ENCODE measurements at places on chromosomes 1 and 21.

- no peak for DNase-seq
Measured at GRCh38 chr1:219773775-219774174, 154.6 kb downstream of the SLC30A10 start.

DNA sequence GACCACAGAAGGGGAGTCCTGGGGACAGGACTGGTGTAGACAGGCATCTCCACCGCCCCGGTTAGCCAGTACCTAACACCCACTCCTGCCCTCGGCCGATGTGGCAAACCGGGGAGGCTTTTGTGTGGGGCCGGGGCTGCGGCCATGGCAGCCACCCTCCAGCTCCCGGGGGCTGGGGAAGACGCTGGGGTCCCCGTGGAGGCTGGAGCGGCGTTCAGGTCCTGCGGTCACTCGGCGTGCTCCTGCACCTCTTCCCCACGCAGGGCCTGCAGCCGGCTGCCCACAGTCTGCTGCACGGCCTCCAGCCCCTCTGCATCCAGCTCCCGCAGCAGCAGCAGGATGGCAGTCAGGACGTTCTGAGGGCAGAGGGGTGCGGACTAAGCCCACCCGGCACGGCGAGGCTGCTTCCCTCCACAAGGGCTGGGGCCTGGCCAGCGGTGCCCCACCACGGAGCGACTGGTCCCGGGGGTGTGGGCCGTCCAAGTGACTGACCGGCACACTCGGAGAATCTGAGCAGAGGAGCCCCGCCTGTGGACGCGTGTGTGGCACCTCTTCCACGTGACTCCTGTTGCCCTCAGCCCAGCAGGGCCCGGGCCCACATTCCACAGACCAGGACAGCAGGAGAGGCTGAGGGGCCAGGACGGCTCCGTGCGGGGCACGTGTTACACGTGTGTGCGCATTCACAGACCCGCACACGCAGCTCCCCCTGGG lies 9.1 kb downstream of the CFAP410 start:
- DNase-seq, result no peak

GRCh38 chr1:161192476-161193465 lies 6.1 kb downstream of the ADAMTS4 start:
- no peak for DNase-seq

DNA sequence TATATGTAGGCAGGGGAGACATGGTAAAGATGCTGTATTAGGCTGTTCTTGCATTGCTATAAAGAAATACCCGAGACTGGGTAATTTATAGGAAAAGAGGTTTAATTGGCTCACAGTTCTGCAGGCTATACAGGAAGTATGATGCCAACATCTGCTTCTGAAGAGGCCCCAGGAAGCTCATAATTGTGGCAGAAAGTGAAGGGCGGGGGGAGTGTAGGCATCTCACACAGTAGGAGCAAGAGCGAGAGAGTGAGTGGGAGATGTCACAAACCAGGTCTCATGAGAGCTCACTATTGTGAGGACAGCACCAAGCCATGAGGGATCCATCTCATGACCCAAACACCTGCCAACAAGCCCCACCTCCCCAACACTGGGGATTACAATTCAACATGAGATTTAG lies 21.1 kb downstream of the MAN1A2 start:
- no peak for DNase-seq

DNA sequence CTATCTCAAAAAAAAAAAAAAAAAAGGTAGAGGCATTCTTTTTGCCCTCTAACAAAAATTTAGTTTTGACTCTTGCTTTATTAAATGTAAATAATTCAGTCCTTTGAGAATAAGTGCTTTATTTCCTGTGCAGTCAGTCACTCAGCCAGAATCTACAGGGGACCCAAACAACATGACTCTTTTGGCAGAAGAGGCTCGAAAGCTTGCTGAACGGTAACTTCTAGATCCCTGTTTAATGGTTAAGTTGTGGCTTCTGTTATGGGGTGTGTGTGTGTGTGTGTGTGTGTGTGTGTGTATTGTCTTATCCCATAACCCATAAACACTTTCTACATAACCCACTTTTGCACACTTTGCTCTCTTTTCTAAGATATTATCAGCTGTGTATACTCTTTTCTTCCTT lies 54.9 kb upstream of the LAMC2 start:
- DNase-seq, result no peak

- DNase-seq, result no peak
Measured at GRCh38 chr1:58745117-58745516, 38.7 kb downstream of the JUN start.

DNA sequence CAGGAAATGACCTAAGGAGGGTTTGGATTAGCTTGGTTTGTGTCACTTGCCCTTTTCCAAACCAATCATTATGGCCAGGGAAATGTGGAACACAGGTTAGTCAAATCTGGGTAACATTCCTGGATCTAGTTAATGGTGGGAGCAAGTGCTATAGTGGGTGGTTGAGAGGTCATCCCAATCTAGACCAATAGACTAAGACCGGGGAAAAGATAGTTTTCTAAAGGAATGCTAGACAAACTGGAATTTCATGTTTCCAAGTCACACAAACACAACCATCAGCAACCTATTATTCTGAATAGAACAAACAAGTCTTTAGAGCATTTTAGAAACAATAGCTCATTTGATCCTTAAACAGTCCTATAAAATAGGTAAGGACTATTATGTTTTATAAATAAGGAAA lies 4.3 kb upstream of the MAN1A2 start:
- no peak for DNase-seq

DNA sequence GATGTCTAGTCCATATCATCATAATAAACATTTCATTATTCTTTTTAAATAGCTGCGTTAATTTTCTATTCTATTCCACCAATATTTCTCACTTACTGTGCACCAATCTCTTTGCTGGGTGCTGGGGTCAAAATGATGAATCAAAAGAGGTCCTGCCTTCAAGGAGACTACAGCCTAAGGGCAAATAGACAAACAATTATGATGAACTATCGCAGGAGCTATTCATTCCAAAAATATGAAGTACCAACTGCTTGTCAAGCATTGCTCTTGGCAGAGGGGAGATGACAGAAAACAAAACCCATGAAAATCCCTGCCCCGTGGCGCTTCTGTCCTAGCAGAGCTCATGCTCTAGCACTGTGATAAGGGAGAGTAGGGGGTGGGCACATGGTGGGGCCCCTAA lies 28.8 kb upstream of the SLC26A9 start:
- DNase-seq, result no peak

DNA sequence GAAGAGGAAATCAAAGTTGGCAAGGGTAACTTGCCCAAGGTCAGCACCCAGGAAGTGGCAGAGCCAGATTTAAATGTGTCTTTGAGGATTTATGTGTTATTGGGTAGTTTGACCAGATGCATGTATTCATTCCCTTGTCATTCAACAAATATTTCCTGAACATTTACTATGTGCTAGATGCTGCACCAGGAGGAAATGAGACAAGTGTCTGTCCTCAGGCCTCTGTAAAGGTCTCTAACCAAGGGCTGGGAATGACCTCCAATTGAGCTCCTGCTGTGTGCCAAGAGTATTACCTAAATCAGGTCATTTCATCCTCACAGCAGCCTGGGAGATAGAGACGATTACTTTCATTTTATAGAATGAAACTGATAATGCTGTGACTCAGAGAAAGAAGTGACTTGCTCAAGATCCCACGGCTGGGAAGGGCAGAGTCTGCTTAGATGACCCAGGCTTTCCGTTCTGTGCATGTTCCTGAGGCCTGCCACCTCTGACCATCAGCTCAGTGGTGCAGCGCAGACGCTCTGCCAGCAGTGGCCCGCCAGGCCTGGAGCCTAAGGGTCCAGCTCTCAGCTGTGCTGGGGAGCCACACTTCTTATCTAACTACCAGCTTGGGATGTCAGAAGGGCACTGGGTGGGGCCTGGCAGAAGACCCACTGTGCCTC lies 3.5 kb upstream of the TTC22 start:
- DNase-seq, result no peak

GRCh38 chr1:43783671-43784205 lies 76.4 kb downstream of the ST3GAL3 start:
- DNase-seq, result no peak

- DNase-seq, result no peak
Measured at GRCh38 chr1:85357817-85358216, 81.4 kb upstream of the BCL10 start.

DNA sequence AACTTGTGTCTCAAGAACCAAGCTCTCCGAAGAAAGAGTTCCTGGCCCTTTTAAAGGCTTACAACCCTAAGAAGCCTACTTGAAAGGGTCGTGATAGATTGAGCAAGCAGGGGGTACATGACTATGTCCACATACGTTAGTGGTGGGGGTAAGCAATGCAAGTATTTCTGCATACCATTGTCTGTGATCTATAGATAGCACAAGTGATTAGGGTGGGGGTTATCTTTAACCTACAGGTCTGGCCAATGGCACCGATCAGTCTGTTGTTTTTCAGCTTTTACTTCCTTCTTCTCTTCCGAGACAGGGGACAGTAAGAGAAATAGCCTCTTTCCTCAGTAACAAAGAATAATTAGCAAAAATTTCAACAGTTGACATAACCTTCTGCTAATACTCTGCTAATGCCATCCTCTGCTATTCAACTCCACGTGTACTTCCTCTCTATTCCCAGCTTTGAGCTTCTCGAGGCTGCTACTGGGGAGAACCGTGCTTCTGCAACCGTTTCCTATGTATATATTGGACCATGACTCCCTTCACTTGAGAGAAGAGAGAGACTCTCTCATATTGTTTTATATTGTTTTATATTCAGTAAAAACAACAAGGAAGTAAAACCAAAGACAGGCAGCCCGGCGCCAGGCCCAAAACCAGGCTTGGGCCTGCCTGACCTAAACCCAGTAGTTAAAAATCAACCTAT lies 727.7 kb upstream of the NCAM2 start:
- DNase-seq, result no peak

DNA sequence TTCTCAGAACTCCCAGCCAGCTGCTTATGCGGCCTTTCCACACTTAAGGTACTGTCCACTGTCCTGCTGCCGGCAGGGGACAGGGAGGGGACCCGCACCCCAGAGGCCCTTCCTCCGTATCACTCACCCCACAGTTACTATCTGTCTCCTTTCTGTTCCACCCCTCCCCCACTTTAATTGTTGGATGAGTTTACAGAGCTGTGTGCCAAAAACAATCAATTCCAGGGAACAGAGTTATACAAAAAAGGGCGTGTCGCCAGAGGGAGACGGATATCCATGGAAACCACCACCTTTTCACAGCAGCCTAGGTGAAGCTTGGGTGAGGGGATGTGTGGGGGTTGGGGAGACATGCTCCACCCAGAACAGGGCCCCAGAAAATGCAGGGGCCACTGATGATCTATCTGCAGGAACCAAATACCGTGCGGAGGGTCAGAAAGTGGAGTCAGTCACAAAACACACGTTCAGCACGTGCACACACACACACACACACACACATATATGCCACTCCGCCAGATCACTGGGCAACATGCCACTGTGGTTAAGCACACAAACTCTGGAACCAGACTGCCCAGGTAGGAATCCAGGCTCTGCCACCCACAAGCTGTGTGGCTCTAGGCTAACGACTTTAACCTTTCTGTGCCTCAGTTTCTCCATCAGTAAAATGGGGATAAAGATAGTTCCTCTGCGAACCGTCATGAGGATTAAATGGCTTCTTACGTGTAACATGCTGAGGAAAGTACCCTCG lies 30.5 kb downstream of the CASZ1 start:
- no peak for DNase-seq

- DNase-seq, result no peak
Measured at GRCh38 chr1:50271337-50271736, 151.9 kb downstream of the DMRTA2 start.

DNA sequence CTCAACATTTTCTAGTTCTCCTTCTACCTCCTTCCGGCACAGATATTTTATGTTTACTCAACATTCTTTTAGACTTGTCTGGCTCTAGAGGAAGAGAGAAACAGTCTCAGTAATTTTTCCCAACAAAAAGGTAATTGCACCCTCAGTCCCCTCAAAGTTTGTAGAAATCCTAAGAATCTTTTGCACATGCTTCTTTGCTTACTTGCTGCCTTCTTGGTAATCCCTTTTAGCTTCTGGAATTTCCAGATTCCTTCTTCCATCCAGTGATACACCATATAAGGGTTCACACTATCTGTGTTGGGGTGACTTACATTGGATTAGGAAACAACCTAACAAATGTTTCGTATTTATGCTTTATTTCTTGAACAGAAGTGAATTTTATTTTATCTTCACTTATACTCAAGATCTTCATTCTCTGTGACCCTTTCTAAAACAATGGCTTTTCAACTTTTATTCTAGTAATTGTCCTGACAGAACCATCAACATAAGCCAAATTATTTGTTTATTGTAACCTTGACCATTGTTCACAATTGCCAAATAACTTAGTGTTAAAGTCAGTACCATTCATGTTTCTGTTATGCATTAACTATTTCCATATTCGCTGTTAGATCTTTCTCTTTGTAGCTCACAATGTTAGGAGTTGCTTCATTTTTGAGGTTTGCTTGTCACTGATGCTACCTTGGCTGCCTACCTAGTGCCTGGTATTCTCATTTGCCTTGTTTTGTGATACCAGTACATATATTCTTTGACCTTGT lies 238.1 kb downstream of the HMCN1 start:
- no peak for DNase-seq

DNA sequence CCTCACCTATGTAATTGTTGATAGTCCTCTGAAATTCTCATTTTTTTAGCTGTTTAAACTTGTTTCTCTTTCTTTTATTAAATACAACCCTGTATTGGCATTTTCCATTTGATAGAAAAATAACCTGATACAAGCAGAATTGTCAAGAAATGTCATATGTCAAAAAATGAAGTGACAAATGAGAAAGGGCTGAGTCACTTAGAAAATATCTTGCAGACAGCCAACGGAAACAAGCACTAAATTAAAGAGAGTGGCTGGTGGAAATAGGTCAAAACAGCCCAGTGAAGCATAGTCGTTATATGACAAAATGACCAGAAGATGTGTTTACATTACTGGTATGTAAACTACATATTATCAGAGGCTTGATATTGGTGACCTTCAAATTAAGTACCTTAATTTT lies 484.4 kb downstream of the PLA2G4A start:
- DNase-seq, result no peak

- no peak for DNase-seq
Measured at GRCh38 chr1:202698276-202698675, 12.0 kb downstream of the SYT2 start.

DNA sequence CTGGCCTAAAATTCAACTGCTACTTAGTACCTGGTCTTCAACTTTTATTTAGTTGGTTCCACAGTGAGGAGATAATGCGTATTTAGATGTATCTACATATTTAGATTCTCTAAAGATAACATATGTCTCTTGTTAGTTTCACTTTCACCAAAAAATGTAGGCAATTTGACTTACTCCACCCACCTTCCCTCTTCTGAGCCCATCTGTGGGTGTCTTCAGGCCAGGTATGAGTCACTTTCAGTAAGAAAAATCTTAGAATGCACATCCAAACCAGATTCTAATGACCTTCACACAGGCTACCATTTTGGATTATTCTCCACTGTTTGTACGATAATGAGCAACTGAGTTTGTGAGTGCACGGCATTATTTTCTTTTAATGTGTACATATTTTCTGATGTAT lies 501.7 kb downstream of the NEGR1 start:
- no peak for DNase-seq

Data from stimulated activated CD8-positive, alpha-beta memory T cell treated with anti-CD3 and anti-CD28 coated beads, Interleukin-2, amount 100 ng/mL, for 1 hour (primary cell).